ENCODE measurements at places on chromosomes 6 and 20.

DNA sequence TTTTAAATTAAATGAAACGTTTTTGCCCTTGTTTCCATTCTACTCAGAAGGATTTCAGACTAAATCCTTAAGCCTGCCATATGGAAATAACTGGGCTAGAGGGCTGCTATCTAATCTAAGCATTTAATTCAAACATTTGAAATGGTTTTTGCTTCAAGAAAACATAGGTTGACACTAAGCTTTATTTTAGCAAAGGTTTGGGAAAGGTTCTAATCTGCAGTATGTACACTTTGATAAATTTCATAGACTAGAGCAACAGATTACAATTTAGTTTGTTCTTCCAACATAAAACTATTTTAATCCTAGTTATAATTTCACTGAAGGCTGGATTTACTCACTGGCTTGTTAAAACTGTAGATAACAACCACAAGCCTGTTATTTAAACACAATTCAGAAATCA, 72.1 kb downstream of the TMEM200A start:
- no peak for DNase-seq

- DNase-seq: no peak
Observed at GRCh38 chr6:82385102-82385501, 21.5 kb downstream of the TPBG start.

GRCh38 chr6:130671119-130671518, 156.1 kb upstream of the SMLR1 start:
- no peak for DNase-seq

DNA sequence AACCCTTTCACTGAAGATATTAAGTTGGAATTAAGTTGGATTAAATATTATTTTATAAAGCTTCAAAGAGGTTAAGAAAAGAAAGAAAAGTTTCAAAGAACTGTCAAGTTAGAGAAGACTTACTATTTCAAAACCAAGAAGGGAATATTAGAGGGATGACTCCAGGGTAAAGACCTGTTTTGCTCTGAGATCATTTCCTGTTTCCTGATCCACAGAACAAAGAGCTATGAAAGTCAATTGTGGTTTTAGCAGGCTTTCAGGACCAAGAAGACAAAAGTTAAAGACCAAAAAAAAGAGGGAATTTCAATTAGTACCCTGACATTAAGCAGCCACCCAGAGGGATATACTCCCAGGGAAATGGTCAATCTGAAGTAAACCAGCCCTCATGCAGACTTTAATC, 19.4 kb downstream of the ESF1 start:
- DNase-seq: no peak

DNA sequence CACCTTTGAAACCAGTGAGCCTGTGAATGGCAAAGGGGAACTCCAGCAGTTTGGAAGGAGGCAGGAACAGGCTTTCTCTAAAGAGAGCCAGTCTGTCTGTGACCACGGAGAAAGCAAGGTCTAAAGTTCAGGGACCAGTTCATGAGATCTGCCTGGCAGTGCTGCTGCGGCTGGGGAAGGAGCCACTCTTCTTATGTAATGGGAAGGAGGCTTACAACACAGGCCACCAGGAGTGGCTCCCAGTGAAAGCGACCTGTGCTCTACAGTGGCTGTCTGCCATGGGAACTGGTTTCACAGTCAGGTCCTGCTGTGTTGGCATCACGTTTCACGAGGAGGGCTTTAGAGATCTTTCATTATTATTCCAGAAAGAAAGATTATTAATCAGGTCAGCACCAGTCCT, 291.9 kb upstream of the PRDM1 start:
- no peak for DNase-seq

DNA sequence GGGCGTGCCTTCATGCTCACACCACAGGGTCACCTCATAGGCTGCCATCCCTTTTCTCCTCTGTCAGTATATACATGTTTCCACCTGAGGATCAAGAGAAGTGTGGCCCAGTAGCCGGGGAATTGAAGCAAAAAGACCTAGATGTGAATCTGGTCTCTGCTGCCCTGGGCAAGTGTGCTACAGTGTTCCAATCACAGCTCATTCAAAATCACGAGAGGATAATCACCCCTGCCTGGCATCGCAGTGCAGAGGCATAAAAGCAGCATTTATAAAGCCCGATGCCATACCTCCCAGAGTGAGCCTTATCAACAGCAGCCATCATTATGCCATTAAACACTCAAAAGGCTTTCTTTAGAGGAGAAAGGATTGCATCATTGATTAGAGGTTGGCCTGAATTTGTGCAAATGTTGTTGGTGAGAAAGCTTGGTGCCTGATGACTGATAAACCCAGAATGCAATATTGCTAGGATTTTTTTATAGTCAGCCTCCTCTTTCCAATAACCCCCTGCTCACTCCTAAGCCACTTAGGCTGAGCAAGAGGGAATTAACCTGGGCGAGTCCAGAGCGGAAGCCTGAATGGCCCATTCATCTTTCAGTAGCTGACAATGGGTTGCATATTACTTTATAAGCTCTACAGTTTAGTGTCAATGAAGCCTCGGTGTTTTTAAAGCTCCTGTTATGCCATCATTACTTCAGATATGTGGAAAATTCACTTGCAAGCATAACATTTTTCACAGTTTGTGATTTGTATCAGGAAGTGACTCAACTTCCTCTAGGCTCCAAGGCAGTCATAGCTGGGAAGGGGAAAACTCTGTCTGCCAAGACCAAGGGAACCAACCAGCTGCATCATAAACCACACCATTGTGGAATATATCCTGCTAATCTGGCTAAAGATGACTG, 92.5 kb upstream of the NXT1 start:
- DNase-seq: no peak

DNA sequence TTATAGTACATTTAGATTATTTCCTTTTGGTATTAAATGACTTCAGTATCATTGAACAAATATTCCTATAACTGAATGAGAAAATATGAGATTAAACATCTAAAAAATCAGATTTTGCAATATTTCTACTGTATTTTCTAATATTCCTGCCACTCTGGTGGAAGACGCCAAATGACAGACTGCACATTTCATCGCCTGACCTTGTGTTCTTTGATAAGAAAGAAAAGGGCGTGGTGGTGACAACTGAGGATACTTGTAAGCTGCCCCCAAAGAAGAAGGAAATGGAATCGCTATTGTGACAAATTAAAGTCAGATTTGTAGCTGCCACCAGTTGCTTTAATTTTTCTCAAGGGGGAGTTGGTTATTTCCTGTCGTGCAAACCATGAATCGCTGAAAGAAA, 131.3 kb downstream of the MTFR2 start:
- DNase-seq: no peak

Data from left renal cortex interstitium (tissue), 4 donors.